ENCODE measurements at places on chromosomes 16 and 17. TPM values are rescaled to one million over a fixed set of nuclear protein-coding genes. Genes with fewer than 3 reads are reported as not detected.

EPN2 gene
- 0.93 TPM for polyA plus RNA-seq

UBALD2 gene
- polyA plus RNA-seq: 2.2 TPM

PTGES3L gene
- not detected for polyA plus RNA-seq

KRTAP3-1 gene
- not detected for polyA plus RNA-seq

FAHD1 gene
- 7.5 TPM for polyA plus RNA-seq

SAMD14 gene
- polyA plus RNA-seq: 0.04 TPM

CHST4 gene
- not detected for polyA plus RNA-seq

CCR7 gene
- 1.2 TPM for polyA plus RNA-seq

NME3 gene
- polyA plus RNA-seq: 74.7 TPM

DNA sequence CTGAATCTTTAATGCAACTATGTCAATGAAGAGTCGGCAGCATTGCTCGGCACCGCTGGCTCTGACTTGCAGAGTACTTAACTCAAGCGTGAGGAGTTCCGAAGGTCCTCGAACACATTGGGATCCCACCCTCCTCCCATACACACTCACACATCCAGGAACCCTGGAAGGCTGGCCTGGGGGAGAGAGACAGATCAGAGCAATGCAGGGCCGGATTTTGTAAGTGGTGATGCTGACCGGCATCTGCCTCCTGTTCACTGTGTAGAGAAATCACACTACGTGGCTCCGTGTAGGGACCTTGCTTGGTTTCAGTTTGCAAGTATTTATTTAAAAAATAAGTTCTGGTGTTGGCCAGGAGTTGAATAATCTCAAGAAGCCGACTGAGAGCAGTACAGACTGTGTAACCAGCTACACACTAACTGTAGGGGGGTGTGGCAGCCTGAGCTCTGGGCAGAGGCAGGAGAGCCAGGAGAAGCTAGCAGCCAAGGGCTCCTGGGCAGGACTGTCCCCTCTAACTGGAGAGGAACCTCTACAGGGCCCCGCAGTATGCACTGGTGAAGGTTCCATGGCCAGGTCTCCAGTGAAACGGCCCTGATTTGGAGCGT lies 190.2 kb upstream of the TNRC6C start:
- no peak overlapping the region for H3K27ac ChIP-seq
- no peak for DNase-seq
- no peaks in the 10 kb centered on the region for H3K36me3 ChIP-seq
- no peaks in the 10 kb centered on the region for H3K4me1 ChIP-seq
- no peak overlapping the region for H3K4me3 ChIP-seq

GRCh38 chr17:29250666-29251065 lies 4.0 kb downstream of the CRYBA1 start:
- no peak overlapping the region for H3K27ac ChIP-seq
- no peaks in the 10 kb centered on the region for H3K27me3 ChIP-seq
- no peak overlapping the region for H3K4me3 ChIP-seq
- H3K36me3 ChIP-seq: no peaks in the 10 kb centered on the region

GRCh38 chr16:49921791-49922456 lies 66.0 kb upstream of the ZNF423 start:
- H3K27me3 ChIP-seq: no peaks in the 10 kb centered on the region
- H3K4me1 ChIP-seq: no peaks in the 10 kb centered on the region
- no peak for DNase-seq
- H3K4me3 ChIP-seq: no peak overlapping the region

DNA sequence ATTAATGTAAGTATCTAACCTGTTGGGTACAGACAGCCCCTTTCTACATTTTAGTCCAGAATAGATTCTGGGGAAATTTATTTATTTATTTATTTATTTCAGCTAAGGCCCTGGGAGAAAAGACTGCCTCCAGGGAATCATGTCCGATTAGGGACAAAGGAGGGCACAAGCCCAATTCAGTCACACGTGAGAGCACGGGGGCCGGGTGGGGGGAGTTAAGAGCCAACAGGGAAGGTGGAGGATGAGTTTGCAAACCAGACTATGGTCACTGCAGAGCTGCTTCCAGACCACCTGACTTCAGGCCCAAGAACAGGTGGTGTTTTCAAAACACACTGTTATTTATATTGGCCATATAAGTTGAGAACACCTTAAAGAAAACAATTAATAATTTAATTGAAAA lies 1.6 kb upstream of the ZFHX3 start:
- no peak overlapping the region for H3K4me3 ChIP-seq
- DNase-seq: no peak
- H3K4me1 ChIP-seq: peaks cover 40% of the 10 kb centered on the region
- no peaks in the 10 kb centered on the region for H3K36me3 ChIP-seq

GRCh38 chr17:76820561-76820960 lies 47.6 kb upstream of the MGAT5B start:
- no peaks in the 10 kb centered on the region for H3K36me3 ChIP-seq
- DNase-seq: no peak
- H3K4me1 ChIP-seq: no peaks in the 10 kb centered on the region
- H3K4me3 ChIP-seq: no peak overlapping the region
- H3K27me3 ChIP-seq: no peaks in the 10 kb centered on the region
- no peak overlapping the region for H3K27ac ChIP-seq

DNA sequence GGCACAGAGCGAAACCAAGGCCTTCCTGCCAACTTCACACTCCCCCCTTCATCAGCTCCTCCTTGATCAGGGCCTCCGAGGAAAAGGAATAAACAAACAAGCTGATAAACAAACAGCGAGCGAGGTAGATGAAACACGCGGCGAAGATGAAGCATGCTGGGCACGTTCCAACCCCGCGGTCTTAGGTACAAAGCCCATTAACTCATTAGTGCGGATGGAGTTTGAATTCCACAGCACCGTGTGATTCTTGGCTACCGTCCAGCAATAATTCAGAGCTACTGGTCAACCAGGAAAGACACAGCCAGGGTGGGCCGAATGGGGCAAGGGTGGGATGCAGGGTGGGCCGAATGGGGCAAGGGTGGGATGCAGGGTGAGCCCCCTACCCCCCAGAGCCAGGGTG lies 67.3 kb downstream of the RBFOX3 start:
- H3K4me3 ChIP-seq: no peak overlapping the region
- no peaks in the 10 kb centered on the region for H3K36me3 ChIP-seq
- H3K4me1 ChIP-seq: no peaks in the 10 kb centered on the region
- no peak for DNase-seq
- no peak overlapping the region for H3K27ac ChIP-seq

DNA sequence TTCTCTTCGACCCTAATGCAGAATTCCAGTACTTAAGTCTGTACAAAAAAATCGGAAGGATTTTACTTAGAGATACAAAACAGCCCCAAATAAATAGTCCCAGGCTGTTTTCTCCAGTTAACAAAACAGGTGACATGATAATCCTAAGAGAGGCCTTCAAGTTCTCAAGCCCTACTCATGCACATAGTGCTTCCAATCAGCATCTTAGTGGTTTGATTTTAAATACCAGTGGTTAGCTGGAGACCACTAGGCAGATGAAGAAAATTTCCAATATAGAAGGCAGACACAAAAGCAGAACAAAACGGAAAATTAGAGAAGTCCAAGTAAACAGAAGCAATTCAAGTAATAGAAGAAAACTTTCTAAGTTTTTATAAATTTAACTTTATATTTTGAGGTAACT lies 5.2 kb upstream of the OR4D2 start:
- no peaks in the 10 kb centered on the region for H3K36me3 ChIP-seq
- H3K27me3 ChIP-seq: peaks cover 21% of the 10 kb centered on the region
- no peak overlapping the region for H3K4me3 ChIP-seq
- no peak for DNase-seq
- no peak overlapping the region for H3K27ac ChIP-seq
- H3K4me1 ChIP-seq: peaks cover 13% of the 10 kb centered on the region

DNA sequence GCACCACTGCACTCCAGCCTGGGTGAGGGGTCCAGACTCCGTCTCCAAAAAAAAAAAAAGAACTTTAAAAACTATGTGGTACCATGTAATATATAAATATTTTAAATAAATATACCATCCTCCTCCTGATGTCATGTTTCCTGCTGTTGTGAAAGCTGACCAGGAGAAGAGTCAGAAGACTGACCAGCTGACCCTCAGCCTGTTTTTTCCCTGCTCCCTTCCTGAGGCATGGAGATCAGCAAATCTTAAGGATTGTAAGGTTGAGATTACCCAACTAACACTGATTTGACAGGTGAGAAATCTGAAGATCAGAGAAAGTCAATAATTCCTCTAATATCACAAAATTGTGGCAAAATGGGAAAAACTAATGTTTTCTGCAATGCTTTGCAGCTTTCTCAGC lies 18.1 kb downstream of the NCOR1 start:
- peaks cover 14% of the 10 kb centered on the region for H3K4me1 ChIP-seq
- H3K27me3 ChIP-seq: no peaks in the 10 kb centered on the region
- H3K27ac ChIP-seq: no peak overlapping the region
- H3K4me3 ChIP-seq: no peak overlapping the region
- DNase-seq: no peak
- peaks cover 30% of the 10 kb centered on the region for H3K36me3 ChIP-seq

GRCh38 chr16:23699100-23699499 lies 13.9 kb downstream of the ERN2 start:
- no peaks in the 10 kb centered on the region for H3K36me3 ChIP-seq
- no peak overlapping the region for H3K4me3 ChIP-seq
- no peak for DNase-seq
- H3K27ac ChIP-seq: no peak overlapping the region

DNA sequence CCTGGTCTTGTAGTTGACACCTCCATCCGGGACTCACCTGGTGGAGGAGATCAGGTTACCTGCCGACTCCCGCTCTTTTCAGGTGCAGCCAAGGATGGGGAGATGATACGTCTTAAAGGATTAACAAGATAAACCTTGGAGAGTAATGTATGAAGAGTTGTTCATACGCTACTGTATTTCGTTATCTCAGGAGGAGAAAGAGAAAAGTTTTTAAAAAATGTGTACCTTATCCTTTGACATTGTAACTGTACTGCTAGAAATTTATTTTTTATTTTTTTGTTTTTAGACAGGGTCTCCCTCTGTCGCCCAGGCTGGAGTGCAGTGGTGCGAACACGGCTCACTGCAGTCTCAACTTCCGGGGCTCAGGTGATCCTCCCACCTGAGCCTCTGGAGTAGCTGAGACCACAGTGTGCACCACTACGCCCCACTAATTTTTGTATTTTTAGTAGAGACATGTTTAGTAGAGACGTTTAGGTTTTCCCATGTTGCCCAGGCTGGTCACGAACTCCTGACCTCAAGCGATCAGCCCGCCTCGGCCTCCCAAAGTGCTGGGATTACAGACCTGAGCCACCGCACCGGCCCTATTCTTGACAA lies 764 bp upstream of the SMURF2 start:
- H3K4me1 ChIP-seq: peaks cover 14% of the 10 kb centered on the region
- DNase-seq: no peak
- no peak overlapping the region for H3K27ac ChIP-seq
- peak overlapping the region; percentile 60 for H3K4me3 ChIP-seq

DNA sequence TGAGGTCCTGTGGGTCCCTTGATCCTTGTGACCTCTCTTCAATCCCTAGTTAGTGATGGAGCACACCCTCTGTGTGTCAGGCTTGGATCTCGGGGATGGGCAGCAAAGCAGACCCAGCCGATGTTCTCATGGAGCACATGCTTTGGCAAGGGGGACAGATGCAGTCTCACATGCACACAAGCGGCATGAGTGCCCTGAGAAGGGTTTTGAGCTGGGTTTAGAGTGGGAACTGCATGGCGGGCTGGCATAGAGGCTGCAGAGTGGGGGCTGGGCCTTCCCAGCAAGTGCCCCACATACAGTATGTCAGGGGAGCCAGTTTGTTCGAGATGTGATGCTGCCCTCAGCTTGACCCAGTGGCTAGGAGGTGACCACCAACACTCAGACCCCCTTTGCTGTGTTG lies 41.6 kb downstream of the B9D1 start:
- no peak for DNase-seq
- peaks cover 33% of the 10 kb centered on the region for H3K27me3 ChIP-seq
- H3K4me1 ChIP-seq: no peaks in the 10 kb centered on the region

- H3K27me3 ChIP-seq: no peaks in the 10 kb centered on the region
- H3K36me3 ChIP-seq: peaks cover 68% of the 10 kb centered on the region
- DNase-seq: peak; percentile 44
Measured at GRCh38 chr16:85800321-85800669, 800 bp downstream of the COX4I1 start.

GRCh38 chr16:66493490-66494401 lies 56.2 kb downstream of the TK2 start:
- H3K36me3 ChIP-seq: no peaks in the 10 kb centered on the region
- H3K27ac ChIP-seq: no peak overlapping the region
- no peak overlapping the region for H3K4me3 ChIP-seq

DNA sequence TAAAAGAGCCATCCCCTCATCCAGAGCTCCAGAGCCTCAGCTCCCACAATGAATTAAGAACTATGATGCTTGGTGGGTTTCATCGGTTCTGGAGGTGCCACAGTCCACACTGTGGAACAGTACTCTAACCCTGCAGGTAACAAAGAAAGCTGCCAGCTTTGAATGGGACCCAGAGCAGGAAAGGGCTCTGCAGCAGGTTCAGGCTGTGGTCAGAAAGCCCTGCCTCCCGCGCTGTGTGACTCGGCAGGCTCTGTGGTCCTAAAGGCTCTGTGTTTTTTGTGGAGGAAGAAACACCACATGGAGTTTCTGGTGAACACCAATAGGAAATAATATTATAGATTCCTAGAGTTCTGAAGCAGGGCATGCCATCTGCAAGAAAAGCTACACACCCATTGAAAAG lies 32.5 kb downstream of the MRPS23 start:
- DNase-seq: no peak
- H3K36me3 ChIP-seq: no peaks in the 10 kb centered on the region
- no peaks in the 10 kb centered on the region for H3K4me1 ChIP-seq
- H3K27ac ChIP-seq: no peak overlapping the region
- no peak overlapping the region for H3K4me3 ChIP-seq

DNA sequence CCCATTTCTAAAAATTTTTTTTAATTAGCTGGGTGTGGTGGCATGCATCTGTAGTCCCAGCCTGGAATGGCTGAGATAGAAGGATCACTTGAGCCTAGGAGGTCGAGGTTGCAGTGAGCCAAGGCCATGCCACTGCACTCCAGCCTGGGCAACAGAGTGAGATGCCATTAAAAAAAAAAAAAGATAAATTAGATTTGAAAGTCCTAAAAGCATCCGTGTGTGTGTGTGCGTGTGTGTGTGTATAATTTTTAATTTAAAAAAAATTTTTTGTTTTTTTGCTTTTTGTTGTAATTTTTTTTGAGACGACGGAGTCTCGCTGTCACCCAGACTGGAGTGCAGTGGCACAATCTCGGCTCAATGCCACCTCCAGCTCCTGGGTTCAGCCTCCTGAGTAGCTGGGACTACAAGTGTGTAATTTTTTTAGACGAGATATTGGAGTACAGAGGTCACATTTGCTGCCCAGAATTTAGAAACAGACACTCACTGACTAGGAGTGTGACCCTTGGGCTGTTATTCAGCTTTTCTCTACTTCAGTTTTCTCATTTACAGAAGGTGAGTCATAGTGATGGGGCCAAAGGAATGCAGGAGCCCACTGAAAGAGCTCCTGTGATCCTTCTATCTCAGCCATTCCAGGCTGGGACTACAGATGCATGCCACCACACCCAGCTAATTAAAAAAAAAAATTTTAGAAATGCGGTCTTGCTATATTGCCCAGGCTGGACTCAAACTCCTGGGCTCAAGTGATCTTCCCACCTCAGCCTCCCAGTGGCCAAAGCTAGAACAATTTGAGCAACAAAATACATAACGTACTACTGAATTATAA lies 25.5 kb upstream of the TBX4 start:
- no peak overlapping the region for H3K4me3 ChIP-seq
- no peak for DNase-seq
- peaks cover 6% of the 10 kb centered on the region for H3K27me3 ChIP-seq
- no peak overlapping the region for H3K27ac ChIP-seq
